Stimulated activated CD8-positive, alpha-beta memory T cell treated with anti-CD3 and anti-CD28 coated beads, Interleukin-4, amount 100 ng/mL, for 4 hours (primary cell): ENCODE measurements at places on chromosomes 4 and X.

- DNase-seq: no peak
These were observed 132.5 kb upstream of the FMR1 start for GRCh38 chrX:147779173-147779572.

DNA sequence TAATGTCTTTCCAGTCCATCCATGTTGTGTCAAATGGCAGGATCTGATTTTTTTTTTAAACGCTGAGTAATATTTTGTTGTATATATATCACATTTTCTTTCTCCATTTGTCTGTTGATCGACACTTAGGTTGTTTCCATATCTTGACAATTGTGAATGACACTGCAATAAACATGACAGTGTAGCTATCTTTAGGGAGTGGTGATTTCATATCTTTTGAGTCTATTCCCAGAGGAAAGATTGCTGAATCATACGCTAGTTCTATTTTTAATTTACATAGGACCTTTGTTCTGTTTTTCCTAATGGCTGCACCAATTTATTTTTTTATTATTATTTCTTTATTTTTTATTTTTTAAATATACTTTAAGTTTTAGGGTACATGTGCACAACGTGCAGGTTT lies 470.7 kb downstream of the CCSER1 start:
- no peak for DNase-seq

DNA sequence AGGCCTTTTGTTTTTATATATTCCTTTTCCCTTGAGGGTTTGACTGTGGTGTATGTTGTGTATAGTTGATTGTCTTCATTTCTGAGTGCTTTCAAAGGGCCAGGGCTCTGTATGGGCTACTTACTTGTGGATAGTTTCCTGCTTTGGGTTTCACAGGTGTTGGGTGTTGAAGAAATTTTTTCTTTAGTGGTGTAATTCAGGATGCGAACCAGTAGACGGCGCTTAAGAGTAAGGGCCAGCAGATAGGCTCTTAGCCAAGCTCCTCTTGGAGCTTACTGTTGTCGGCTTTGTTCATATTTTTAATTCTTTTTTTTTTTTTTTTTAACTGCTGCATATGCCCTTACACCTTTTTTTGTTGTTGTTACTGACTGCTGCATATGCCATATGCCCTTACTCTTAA lies 276.3 kb upstream of the GALNT7 start:
- DNase-seq: no peak

DNA sequence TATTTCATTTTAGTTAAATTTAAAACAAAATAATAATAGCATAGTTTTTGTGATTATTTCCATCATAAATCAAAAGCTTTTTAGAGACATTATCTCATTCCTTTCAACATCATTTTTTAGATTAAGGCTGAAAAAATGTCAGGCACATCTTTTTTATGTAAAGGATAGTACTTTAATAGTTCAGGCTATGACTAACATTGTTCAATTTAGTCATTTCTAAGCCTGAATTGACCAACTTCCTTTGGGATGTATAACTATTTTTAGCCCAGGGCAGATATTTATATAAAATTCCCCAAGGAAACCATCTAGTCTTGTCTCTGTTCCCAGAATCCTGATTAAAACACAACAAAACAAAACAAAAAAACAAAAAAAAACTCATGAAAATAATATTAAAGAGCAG lies 145.6 kb upstream of the PCDH18 start:
- DNase-seq: no peak

- no peak for DNase-seq
These were observed 2.7 kb downstream of the ACE2 start for GRCh38 chrX:15598026-15598425.

DNA sequence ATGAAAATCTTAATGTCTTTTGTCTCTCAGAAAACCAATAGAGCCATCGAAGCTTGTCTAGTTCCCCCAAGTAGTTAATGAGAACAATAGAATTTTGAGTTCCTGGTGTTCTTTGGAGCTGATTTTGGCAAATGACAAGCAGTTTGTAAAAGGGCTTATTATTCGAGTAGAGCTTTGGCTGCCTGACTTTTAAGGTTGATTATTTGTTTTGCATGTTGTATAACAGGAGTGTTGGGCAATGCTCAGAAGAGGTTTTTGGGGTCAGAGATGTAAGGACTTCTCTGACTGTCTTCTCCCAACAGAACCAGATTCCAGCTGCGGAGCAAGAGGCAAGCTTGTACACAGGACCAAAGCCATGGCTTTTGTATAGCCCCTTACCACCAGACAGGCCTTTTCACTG lies 30.0 kb downstream of the ZCCHC12 start:
- no peak for DNase-seq

GRCh38 chr4:53786632-53787031 lies 195.3 kb upstream of the LNX1 start:
- DNase-seq: no peak

- no peak for DNase-seq
These were observed 11.1 kb upstream of the LNX1 start for GRCh38 chr4:53602390-53602789.

GRCh38 chr4:163191999-163192398 lies 25.3 kb upstream of the NAF1 start:
- DNase-seq: no peak

- no peak for DNase-seq
These were observed 14.3 kb downstream of the HNRNPDL start for GRCh38 chr4:82415922-82416365.

- no peak for DNase-seq
These were observed 272.9 kb downstream of the PPP1R2C start for GRCh38 chrX:42505016-42505415.

DNA sequence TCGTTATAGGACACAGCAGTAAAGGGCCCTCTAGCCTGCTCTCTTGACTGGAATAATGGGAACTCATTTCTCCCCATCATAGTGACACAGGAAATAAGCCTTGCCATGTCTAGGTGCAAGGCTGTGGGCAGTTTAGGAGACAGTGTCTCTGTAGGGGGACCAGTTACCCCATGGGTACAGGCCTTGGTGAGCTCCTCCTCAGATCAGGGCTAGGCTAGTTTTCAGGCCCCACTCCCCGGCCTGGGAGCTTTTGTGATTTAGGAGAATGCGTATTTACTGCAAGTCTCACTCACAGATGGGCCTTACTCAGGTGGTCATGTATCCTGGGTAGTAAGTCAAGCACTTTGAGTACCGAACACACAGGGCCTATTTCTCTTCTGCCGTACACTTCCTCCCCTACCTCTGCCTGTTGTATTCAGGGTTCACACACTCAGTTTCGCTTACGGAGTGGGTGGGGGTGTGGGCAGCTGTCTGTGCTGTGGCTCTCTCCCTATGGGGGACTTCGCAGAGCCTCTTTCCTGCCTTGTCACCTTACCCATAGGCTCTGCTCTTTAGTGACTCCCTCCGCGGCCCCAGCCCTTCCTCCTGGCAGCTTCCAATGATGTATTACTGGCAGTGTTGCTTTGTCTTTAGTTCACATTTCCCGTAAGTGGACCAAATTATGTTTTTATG lies 34.2 kb downstream of the FAM193A start:
- peak; percentile 52 for DNase-seq

DNA sequence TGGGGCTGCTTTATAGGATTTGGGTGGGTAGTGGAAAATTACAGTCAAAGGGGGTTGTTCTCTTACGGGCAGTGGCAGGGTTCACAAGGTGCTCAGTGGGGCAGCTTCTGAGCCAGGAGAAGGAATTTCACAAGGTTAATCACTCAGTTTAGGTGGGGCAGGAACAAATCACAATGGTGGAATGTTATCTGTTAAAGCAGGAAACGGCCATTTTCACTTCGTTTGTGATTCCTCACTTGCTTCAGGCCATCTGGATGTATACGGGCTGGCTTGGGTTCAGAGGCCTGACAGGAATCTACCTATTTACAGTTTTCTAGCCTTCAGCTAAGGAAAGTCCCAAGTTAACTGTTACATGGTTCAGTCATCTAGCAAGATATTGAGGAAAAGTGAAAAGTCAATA lies 1003.5 kb downstream of the STPG2 start:
- DNase-seq: no peak

GRCh38 chr4:160772668-160773067 lies 1391.1 kb downstream of the FSTL5 start:
- DNase-seq: no peak

- no peak for DNase-seq
These were observed 125.5 kb upstream of the MBNL3 start for GRCh38 chrX:132614297-132614696.

DNA sequence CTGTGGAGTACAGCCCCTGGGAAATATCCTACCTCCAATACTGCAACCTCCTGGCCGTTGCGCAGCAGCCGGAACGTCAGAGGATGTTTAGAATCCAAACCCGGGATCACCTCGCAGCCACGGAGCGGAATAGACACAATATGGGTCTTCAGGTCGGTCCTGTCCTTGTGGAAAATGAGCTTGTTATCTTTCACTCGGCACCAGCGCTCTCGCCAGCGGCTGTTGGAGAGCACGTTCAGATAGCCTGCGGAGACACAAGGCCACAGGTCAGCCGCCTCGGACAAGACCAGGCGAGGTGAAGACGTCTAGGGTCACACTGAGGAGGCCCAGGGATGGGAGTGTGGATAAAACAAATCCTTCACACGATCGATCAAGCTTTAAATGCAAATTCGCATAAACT lies 139.3 kb downstream of the AFAP1 start:
- DNase-seq: no peak

- no peak for DNase-seq
These were observed 9.4 kb upstream of the HERC5 start for GRCh38 chr4:88447371-88448095.

- DNase-seq: no peak
These were observed 263.3 kb upstream of the MAGEB2 start for GRCh38 chrX:29952016-29952415.

DNA sequence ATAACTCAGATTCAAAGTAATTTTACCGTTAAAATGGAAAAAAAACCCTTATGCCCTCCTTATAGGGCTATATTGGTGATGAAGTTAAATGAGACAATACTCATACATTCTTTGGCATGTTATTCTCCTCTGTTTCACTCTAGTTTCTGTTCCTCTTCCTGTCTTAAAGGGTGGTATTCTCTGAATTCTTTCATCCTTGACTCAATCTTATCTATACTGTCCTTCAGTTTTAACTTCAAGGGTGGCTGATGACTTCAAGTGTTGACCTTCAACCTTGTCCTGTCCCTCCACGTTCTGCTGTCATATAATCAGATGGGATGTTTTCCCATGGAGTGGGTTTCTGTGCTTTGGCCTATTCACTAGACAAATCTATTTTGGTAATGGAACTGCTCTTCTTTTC lies 44.0 kb downstream of the ZNF518B start:
- DNase-seq: no peak

- no peak for DNase-seq
These were observed 424.3 kb downstream of the ARAP2 start for GRCh38 chr4:35820003-35820402.

DNA sequence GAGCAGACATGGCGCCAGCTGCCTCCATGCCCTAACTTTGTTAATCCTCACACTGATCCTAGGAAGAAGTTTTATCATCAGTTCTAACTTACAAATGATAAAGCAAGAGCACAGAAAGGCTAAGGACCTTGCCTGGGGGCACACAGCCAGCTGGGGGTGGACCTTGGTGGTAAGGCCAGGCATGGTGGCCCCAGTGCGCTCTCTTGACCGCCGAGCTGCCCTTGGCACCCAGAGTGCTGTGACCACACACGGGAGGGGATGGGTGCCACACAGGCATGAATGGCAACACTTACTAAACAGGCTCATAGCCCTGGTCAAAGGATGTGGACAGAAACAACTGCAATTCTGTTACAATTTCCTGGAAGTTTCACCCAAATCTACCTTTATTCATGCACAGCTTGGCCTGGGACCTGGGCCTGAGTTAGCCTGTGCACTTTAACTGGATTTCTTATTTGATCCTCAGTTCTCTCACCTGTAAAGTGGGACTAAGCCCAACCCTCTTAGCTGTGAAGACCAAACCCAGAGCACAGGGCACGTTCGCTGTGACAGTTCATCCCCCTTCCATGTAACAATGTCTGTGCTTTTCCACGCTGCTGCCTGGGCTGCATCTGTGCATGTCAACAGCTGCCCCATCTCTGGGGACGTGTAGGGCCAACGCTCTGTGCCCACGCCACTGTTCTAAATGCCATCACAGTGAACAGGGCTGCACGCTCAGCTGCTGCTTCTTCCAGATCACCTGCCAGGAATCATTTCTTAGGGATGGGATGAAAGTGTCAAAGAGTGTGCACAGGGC lies 44.8 kb downstream of the ACOX3 start:
- DNase-seq: no peak

GRCh38 chr4:40745285-40745984 lies 4.3 kb upstream of the NSUN7 start:
- DNase-seq: no peak

GRCh38 chr4:47933840-47934239 lies 19.5 kb upstream of the NFXL1 start:
- no peak for DNase-seq

GRCh38 chr4:189385579-189385978 lies 555.1 kb upstream of the FRG1 start:
- no peak for DNase-seq

- no peak for DNase-seq
These were observed 206.2 kb downstream of the KCNIP4 start for GRCh38 chr4:21742326-21742725.

GRCh38 chrX:45400027-45400779 lies 199.5 kb upstream of the DIPK2B start:
- DNase-seq: no peak

DNA sequence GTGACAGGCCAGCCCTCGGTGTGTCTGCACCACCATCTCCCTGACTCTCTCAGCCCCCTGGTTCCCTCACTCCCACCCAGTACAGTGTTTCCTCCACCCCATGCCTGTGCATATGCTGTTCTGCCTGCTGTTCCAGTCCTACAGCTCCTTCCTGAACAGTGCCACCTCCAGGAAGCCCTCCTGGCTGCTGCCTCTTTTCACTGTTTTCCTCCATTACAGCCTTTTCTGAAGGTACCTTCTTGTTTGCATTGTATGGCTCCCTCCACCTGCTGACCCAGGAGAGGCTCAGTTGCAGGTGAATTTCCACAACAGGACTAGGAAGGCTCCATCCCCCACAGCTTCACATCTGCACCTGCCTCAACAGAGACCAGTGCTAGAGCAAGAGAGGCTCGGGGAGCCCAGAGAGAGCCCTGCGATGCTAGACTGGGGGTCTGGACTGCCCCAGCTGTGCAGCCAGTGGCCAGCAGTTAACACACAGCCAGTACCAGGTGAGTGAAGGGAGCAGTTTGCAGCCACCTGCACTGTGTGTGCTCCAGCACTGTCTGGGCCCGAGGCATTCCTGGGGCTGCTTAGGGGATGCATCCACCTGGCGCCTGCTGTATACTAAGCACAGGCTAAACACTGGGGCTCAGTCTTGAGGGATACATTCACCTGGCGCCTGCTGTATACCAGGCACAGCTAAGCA lies 92.0 kb downstream of the ADRA2C start:
- no peak for DNase-seq

GRCh38 chrX:17559728-17560379 lies 177.4 kb upstream of the SCML1 start:
- no peak for DNase-seq

GRCh38 chrX:5117816-5118215 lies 1110.9 kb downstream of the NLGN4X start:
- no peak for DNase-seq
